ENCODE measurements at places on chromosomes 4 and X.

DNA sequence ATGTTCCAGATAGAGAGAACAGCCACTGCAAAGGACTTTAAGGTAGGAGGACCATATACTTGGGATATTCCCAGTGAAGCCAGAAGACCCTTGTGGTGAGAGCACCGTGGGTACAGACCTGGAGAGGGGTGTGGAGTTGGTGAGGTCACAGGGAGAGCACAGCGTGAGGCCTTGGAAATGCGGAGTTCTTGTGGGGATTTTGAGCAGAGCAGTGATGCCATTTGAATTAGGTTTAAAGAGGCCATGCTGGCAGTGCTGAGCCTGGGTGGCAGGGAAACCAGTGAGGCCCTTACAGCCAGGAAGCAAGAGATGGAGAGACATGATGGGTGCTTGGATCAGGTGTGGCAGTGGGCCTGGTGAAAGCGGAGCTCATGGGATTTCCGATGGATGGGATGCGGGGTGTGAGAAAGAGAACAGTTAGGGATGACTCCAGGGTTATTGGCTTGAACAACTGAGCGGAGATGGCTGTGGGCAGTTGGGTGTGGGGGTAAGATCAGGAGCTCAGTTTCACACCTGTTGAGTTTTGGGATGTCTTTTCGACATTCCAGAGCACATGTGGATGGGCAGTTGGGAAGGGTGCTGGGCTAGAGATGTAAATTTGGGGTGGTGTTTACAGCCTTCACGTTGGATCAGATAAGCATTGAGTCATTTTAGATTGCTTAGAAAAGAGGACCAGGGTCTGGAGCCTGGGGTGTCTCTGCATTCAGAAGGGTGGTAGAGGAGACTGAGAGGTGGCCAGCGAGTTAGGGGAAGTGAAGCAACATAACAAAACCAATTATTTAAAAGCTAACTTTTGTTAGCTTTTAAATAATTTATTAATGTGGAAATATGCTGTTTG lies 68.9 kb downstream of the TMEM131L start:
- no peak for DNase-seq

DNA sequence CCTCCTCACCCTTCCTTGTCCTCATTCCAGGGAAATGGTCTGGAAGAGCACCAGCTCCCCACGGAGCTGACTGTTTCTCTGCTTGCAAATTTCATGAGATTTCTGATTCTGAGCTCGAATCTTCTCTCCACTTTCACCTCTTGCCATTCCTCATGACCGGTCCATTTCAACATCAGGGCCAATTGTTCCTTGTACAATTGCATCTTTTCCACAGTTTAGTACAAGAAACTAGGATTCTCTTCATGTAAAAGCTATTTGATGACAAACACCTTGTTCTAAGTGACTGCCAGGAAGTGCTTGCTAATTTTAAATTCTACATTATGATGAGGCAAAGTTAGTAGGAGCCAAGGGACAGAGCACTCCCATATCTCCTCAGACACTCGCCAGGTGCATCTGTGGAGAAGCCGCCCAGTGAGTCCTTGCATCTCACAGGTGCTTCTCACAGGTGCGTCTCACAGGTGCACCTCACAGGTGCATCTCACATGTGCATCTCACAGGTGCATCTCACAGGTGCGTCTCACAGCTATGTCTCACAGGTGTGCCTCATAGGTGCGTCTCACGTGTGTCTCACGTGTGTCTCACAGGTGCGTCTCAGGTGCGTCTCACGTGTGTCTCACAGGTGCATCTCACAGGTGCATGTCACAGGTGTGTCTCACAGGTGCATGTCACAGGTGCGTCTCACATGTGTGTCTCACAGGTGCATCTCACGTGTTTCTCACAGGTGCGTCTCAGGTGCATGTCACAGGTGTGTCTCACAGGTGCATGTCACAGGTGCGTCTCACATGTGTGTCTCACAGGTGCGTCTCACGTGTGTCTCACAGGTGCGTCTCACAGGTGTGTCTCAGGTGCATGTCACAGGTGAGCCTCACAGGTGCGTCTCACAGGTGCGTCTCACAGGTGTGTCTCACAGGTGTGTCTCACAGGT lies 3.0 kb upstream of the PDE6B start:
- no peak for DNase-seq

GRCh38 chrX:23783589-23784469 lies 856 bp downstream of the SAT1 start:
- no peak for DNase-seq

DNA sequence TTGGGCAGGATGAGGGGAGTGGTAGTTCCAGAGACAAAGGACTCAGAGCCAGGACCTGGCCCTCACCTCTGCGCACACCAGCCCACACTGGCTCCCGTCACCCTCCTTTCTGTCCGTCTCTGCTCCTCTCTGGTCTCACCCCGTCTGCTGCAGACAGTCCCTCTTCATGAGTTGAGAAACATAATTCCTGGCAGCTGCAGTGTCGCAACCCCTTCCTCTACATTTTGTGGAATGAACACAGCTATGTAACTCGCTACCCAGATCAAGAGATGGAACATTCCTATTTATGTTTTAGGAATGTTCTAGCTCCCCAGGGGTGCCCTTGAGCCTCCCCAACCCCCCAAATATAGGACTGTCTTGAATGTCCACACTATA lies 59.3 kb downstream of the SHROOM2 start:
- no peak for DNase-seq

GRCh38 chr4:78659264-78659663 lies 107.7 kb downstream of the ANXA3 start:
- no peak for DNase-seq

GRCh38 chr4:90757534-90758060 lies 630.4 kb downstream of the CCSER1 start:
- DNase-seq: no peak

DNA sequence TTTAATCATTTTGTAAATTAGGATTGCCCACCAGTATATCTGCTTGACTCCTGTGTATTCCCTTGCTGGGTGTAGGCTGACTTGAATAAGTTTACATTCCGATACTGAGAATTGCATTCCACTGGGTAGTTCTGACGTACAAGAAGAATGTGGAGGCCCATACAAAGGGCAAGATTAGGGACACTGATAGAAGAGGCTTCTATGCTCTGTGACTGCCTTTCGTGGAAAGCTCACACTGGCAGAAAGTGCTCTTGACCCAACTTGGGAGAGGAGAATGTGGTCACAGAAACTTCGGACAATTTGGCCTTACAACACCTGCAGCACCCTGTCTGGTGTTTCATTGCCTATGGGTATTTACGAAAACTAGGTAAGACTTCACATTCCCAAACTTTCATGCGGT lies 126.3 kb downstream of the RAPGEF2 start:
- DNase-seq: no peak

DNA sequence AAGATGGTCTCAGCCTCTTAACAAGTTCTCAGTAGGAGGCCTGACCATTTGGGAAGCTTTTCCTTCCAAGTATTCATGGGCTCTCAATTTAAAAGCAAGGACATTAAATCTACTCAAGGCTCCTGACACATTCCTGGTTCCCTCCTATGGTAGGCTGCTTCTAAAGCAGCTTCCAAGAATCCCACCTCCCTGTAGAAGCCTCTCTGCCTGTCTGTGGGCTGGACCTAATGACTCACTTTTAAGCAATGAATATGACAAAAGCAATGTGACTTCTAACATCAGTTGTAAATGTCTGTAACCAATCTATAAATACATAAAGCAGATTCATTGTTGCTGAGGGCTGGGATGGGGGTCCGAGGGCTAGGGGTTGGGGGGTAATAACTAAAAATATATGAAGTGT lies 99.5 kb upstream of the FAM9B start:
- no peak for DNase-seq

GRCh38 chr4:99383833-99384392 lies 31.4 kb upstream of the ADH1C start:
- no peak for DNase-seq

GRCh38 chrX:15946783-15947580 lies 92.4 kb upstream of the AP1S2 start:
- no peak for DNase-seq

- no peak for DNase-seq
Observed at GRCh38 chrX:103783971-103784370, 7.3 kb downstream of the PLP1 start.

DNA sequence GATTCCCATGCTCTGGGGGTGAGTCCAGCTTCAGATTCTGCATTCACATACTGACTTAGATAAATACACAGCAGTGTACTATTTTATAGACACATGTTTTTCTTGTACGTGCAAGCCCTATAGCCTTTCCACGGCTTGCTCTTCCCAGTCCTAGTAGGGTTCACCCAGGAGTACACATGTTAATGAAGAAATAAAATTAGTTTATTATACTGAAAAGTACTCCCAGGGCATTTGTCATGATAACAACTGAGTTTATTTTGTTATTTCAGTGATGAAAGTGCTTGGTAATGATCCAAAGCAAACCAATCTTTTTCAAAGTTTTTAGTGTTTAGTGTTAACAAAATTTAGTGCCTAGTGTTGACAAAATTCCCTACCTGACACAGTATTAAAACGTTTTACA lies 21.3 kb downstream of the MAPK10 start:
- DNase-seq: no peak

GRCh38 chr4:7165874-7166201 lies 26.5 kb upstream of the SORCS2 start:
- no peak for DNase-seq

DNA sequence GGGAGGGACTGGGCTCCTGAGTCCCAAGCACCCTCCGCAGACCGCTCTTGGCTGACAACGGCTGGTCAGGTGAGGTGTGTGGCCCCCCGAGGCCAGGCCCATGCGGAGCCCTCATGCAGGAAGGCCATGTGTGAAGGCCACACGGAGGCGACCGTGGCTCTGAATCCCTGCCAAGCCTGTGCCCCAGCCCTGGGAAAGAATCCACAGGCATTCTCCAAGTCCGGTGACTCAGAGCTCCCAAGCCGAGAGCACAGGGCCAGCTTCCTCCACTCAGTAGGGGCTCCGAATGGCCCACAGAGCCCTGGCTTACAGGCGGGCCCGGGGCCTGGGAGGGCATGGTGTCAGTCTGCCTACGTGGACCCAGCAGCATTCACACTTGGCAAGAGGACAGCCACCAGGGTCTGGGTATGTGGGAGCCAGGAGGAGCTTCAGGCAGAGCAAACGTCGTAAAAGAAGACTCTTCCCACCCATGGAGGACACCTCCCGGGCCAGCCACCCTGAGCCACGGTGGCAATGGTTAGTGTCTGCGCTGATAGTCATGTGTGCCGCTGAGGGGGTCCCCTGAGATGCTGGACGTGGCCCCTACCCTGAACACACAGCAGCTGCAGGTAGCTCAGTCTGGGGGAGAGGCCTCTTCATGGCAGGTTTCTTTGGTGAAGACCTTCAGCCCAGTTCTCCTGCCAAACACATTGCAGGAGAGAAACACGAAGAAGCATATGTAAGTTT lies 105.7 kb downstream of the PSAPL1 start:
- no peak for DNase-seq

- no peak for DNase-seq
Observed at GRCh38 chr4:107125496-107125895, 89.4 kb upstream of the DKK2 start.

DNA sequence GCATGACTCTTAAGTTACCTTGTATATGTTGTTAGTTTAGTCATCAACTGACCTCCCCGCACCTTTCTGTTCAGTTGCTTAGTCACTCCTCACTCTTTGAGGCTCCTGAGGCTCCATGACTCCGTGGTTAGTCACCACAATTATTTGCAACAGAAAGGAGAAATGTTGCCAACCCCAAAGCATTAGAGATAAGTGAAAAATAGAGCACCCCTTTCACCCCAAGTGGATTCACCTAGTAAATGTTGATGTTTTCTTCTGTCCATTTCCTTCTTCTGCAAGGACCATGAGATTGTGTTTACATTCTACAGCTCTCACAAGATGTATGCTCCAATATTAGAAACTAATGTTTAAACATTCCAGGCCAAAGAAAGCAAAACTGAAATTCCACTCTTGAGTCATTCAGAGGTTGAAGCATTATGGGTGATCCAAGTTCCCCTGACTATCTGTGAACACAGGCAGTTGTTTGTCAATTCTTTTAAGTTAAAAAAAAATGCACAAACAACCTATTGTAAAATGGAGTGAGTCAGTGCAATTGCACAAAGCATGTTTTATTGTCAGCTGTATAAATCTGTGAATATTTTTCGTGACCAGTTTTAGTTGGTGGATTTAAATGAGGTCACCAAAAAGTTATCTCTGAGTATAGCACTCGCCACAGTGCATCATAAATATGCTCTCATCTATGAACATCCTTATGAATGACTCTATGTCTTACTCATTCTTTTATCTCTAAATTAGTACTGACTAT lies 552.4 kb upstream of the MAGEB2 start:
- DNase-seq: no peak

DNA sequence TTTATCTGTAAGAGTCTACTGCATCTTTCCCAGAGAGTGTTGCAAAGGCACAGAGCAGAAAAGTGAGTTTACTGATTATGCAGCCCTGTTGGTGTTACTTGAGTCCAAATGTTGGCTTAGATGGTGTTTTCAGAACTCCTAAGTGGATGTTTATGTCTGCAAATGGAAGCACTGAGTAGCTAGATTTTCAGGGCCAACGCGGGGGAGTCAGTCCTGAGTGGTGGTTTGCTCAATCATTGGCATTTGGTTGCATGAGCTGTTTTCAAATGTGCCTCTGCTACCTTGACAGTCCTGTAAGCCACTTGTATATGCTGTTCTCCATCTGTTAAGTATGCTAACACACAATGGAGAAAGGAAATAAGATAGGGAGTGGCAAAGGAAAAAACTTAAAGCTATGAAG lies 45.4 kb downstream of the MAMLD1 start:
- DNase-seq: no peak

GRCh38 chrX:72576141-72576894 lies 3.7 kb upstream of the HDAC8 start:
- DNase-seq: no peak

DNA sequence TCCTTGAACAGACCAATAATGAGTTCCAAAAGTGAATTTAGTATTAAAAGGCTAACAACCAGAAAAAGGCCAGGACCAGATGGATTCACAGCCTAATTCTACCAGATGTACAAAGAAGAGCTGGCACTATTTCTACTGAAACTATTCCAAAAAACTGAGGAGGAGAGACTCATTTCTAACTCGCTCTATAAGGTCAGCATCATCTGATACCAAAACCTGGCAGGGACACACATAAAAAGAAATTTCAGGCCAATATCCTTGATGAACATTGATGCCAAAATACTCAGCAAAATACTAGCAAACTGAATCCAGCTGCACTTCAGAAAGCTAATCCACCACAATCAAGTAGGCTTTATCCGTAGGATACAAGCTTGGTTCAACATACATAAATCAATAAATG lies 35.8 kb upstream of the USP46 start:
- DNase-seq: no peak

GRCh38 chrX:110006821-110007375 lies 4.0 kb downstream of the TMEM164 start:
- no peak for DNase-seq

GRCh38 chr4:114040319-114041116 lies 61.1 kb upstream of the ARSJ start:
- DNase-seq: no peak

DNA sequence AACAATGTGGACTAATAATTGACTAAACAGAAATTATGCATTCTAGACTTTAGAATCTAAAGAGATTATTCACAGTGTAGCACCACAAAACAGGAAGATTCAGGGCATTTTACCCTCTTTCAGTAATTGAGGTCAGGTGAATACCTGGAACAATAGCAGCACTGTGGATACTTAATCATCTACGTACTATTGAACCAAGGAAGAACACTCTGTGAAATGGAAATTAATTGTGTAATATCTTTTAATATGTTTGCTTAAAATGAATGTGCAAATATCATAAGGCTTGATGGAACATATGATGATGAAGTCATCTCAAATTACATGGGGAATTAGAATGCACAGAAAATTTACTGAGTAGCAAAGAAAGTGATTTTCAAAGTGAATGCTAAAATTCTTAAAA lies 68.5 kb upstream of the MAP9 start:
- no peak for DNase-seq

GRCh38 chr4:86359944-86360478 lies at the start of gene MAPK10:
MAPK10 (minus strand) TSS chr4:86360053.
- DNase-seq: no peak
